HuH-7 (cell line): ENCODE measurements at places on chromosomes 11 and 22.
A peak's percentile ranks its signal among the peaks of the same experiment; 100 is the strongest.

- no peak for DNase-seq
These were observed 786.7 kb downstream of the TBC1D22A start for GRCh38 chr22:47548953-47549740.

DNA sequence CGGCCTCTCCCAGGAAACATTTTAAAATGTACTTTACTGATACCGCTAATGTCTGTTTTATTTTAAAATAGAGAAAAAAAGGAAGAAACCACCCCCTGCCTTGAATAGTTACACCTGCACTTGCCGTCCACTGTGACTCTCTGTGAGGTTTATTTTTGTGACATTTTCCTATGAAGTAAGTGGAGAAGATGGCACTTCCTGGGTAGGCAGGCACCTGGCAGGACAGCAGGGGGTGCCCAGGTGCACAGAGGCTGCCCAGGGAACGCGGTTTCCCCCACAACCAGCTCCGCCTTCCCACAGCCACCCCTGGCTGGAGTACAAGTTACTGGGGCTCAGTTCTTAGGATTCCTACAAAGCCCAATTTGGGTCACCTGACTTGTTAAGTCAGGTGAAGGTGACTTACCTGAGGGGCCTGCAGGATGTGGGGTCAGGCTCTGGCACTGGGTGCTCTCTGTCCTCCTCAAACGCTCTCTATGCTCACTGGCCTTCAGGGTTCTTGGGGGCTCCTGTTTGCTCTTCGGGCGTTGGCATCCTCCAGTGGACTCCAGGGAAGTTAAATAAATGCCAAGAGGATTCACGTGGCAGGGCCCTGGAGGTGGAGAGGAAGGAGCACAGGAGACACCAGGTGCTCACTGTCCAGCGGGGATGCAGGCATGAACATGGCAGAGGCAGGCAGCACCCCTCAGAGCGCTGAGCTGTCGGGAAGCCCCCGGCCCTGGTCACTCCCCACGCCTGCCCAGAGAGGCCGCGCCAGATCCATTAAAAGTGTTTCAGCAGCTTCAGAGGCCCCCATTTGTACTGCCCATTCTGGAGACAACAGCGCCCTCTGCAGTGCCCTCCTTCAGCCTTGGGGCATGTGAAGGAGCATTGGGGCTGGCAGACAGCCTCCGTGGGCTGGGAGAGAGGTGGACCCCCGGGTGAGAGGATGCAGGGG is 1021.2 kb downstream of the TBC1D22A start:
- DNase-seq: no peak

DNA sequence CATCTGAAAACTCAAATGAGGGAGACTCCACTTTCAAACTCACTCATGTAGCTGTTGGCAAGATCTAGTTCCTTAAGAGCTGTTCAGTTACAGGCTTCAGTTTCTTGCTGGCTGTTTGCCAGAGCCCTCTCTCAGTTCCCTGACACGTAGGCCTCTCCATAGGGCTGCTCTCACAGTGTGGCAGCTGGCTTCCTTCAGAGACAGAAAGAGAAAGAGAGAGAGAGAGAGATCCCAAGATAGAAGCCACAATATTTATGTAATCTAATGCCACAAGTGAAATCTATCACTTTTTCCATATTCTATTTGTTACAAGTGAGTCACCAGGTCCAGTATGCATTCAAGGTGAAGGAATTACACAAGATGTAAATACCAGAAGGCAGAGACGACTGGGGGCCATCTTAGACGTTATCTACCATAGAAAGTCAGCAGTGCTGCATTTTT is 168.8 kb downstream of the RCN1 start:
- DNase-seq: no peak

DNA sequence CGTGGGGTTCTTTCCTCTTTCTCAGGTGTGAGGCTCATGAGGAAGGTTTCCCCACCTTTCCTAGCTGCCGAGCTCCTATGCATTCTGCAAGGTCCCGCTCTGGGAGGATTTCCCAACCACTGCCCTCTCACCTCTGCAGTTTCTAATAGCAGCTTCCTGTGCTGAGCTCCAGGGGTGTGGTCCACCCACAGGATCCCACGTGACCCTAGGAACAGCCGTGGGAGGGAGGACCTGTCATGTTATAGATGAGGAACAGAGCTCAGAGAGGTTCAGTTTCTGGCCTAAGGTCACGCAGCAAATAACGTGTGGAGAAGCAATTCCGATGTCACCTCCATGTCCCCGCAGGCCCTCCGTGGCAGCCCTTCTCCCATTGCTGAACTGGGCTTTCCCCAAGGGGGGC is 38.5 kb downstream of the FLRT1 start:
- peak; percentile 65 for DNase-seq

GRCh38 chr11:75276686-75277085 is 36.1 kb downstream of the TPBGL start:
- DNase-seq: no peak
